ENCODE measurements at places on chromosomes 2 and 18. TPM values are rescaled to one million over a fixed set of nuclear protein-coding genes. Genes with fewer than 3 reads are reported as not detected.

The NGEF gene
- total RNA-seq: 41.4 TPM

The GKN2 gene
- not detected for total RNA-seq

The HOXD11 gene
- 0.37 TPM for total RNA-seq

The RBKS gene
- 11.1 TPM for total RNA-seq

The MEP1B gene
- 11.8 TPM for total RNA-seq
